Activated T-cell treated with anti-CD3 and anti-CD28 coated beads, Interleukin-2, amount 50 U/mL, for 48 hours (primary cell): ENCODE measurements at places on chromosomes 4 and X.

DNA sequence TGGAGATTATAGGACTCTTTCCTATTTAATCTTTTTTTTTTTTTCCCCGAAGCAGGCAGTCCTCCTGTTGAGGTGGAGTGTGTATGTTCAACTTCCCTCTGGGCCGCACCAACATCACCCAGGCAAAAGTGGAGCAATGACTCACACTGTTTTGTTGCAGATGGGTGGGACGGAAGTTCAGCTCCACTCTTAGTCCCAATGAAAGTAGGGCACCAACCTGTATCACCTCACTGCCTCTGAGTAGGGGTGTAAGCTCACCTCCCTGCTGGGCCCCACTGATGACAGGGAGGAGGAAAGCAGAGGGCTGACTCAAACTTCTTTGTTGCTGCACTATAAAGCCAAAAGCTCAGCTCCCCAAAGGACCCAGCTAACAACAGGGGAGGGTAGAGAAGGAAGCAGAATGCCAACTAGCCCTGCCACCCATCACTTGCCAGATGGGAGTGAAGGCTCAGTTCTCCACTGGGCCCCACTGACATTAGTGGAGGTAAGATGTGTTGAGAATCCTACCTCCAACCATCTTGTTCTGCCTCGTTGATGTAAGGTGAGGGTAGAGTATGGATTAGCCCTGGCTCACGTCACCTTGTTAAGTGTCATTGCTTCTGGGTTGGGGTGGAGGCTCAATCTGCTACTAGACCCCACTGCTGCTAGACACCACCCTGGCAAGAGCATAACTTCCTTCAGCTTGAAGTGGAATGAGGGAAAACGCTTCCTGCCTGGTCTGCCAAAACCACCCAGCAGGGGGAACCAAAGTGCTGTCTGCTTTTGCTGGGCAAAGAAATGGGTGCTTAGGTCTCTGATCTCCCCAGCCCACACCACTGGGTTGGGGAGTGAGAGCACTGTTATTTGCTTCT, 14.1 kb downstream of the RPS6KA3 start:
- DNase-seq, result peak; percentile 87

DNA sequence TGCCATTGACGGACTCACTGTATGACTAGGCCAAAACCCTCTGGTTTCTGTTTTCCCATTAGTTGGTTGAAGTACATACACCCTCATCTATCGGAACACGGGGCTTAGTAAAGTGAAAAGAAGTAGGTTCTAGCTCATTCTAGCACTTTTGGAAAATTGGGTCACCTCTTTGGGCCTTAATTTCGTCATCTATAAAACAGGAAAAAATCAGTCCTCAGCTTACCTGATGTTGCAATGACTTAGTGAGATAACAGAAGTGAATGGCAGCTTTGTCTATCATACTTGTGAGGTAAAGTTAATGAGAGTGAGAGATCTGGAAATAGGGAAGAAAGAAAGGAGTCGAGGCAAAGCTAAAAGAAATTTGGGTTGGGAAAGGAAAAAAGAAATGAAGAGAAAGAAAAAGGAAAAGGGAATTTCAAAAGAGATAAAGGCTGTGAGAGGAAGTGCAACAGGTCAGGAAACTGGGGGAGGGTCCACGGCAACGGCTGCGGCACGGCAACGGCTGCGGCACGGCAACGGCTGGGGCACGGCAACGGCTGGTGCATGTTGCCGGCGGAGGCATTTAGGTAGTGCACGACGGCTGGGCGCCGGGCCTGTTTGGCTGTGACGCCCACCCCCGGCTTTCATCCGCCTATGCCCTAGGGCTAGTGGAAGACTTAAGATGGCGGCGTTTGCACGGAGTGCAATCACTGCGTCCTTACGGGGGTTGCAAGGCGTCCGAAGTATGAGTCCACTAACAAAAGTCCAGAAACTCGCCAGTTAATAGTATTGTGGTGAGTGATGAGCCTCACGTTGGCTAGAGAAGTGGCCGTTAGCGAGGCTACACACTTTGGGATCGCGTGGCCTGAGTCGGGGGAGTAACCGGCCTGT, 360.1 kb upstream of the ZCCHC13 start:
- DNase-seq, result peak; percentile 91

- no peak for DNase-seq
Observed at GRCh38 chr4:148757171-148757570, 315.0 kb upstream of the NR3C2 start.

DNA sequence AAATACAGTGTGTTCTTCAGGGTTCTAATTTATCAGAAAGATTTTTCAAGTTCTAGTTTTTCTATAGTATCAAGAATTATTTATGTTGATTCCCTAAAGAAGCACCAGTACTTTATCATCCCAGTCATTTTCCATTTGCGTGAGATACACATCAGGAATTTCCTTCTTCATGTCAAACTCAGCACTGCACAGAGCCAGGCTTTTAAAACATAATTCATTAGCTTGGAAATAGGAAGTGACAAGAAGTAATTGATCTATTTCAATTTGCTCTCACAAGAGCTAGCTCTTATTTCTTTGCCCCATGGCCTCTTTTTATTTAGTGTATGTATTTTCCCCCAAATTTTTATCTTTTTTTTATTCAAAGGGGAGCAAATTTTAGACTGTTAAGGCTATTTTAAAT, 13.0 kb upstream of the SLC10A4 start:
- no peak for DNase-seq

DNA sequence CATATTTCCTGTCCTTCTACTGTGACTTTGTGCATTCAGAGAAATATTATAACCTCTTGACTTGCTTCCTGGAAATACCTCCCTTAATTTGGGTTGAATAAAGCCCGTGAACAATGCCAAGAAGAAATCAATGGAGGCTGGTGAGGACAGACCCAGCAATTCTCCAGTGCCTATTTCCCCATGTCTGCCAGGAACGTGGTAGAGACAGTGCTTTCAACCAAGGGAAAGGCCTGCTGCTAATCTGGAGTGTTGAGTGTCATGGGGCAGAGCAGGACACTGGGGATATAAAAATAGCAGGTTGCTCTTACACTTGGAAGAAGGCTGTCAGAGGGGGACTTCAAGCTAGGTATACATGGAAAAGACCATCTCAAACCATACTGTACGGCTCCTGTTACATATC, 19.9 kb downstream of the TSC22D3 start:
- DNase-seq, result no peak

- DNase-seq, result no peak
Observed at GRCh38 chr4:26346203-26346620, 25.4 kb downstream of the RBPJ start.

DNA sequence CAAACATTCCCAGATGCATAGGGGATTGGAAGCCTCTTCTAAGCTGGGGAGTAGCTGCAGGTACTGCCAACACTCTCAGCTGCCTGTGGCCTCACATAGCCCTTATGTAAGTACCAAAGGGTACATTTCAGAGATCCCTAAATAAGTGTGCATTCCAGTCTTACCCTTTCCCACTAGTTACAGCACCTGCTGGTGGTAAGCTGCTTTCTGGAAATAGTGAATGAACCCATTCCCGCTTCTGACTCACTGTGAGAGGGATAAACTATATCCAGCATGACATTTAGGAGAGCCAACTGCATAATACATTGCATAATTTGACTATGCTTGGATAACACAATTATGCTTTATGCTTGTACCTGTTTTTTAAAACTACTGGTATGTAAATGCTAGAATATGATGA, 149.0 kb downstream of the FAM13A start:
- no peak for DNase-seq

GRCh38 chr4:136634121-136634520, 898.2 kb downstream of the PCDH18 start:
- no peak for DNase-seq

DNA sequence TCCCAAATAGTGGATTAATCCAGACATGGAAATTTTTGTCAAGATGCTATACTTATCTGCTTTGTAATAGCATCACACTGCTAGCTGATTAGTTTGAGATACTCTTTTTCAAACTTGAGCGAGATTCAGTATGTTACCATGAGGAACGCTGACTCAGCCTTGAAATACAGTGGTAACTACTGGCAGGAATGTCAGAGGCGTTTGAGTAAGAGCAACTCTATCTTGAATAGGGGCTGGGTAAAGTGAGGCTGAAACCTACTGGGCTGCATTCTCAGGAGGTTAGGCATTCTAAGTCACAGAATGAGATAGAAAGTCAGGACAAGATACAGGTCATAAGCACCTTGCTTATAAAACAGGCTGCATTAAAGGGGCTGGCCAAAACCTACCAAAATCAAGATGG, 2519.6 kb downstream of the ARAP2 start:
- no peak for DNase-seq

DNA sequence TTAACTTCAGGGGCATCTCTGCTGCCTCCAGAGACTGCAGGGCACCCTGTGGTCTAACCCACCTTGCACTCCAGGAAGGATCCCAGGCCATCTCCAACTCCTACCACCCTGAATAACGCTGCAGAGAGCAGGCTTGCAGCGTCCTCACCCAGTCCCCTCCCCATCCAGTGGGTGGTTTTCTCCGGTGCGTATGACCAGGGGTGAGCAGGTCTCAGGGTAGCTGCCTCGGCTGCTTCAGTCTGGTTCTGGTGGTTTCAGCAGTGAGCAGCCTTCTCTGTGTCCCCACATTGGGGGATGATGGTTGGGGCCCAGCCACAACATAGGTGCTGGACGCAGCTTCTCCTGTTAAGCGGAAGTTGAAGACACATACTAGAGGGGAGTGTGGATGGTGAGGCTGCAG, 38.6 kb upstream of the SORCS2 start:
- no peak for DNase-seq

DNA sequence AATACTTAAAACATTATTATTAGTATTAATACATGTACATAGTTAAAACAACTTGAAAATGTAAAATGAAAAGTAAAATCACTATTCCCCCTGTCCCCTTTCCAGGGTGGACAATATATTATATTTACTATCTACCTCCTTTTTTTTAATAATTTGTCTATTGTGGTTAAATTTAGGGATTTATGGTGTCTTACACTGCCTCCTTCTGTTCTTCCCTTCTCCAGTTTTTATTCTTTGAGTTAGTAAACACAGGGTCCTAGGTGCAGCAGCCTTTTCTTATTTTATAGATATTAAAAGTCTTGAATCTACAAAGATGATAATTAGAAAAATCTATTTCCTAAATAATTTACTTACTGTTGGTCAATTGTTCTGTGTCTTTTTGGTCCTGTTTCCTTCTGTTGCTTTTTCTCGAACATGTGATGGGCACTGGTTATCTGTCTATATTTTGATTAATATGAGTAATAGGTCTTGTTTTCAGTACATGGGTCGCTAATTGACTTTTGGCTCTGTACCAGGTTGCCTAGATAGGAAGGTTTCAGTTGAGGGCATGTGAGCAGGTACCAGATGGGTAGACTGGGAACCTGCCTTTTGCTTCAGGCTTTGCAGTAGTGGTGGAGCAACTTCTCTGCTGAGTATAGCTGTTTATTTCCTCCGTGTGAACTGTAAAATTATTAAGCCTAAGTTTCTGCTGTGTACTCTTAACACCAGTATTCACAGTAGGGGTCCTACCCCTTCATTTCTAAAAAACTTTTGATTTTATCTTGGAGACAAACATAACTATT, 1.1 kb downstream of the NUDT9 start:
- DNase-seq, result no peak

DNA sequence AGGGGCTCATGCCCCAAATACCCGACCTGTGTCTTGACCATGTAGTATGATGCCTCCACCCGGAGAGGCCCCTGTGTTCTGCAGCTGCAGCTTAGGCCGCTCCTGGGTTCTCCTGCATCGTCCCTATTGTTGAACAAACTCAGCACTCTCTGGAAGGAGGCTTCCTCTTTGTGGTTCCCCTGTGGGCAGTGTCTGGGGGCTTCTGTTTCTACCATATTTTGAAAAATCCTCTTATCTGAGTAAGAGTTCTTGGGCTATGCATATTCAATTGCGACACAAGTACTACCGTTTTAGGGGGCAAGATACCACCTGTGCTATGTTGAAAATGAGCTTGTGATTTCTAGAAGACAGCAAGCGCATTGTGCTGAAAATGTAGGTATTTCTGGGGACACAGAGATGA, 276.6 kb downstream of the DHRSX start:
- DNase-seq, result no peak

- no peak for DNase-seq
Observed at GRCh38 chr4:55089916-55090315, 35.5 kb downstream of the KDR start.

DNA sequence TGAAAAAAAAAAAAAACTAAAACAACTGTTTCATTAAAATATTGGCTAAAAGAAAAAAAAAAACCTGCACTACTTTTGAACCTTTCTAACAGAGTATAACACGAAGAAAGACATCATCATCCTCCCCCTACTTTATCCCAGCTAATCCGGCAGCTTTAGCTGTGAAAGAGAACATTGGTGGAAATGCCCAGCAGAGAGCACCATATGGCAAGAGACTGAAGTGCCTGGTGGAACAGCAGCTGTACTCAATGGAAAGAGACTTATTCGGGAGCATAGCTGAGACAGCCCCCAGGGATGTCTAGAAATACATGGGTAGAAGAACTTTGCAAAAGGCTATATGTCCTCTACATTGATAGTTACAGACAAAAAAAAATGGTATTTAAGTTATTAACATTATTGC, 30.3 kb downstream of the STPG2 start:
- no peak for DNase-seq

- DNase-seq, result no peak
Observed at GRCh38 chr4:99389606-99390005, 37.1 kb upstream of the ADH1C start.

GRCh38 chr4:187118602-187119120, 395.0 kb upstream of the FAT1 start:
- DNase-seq, result no peak

DNA sequence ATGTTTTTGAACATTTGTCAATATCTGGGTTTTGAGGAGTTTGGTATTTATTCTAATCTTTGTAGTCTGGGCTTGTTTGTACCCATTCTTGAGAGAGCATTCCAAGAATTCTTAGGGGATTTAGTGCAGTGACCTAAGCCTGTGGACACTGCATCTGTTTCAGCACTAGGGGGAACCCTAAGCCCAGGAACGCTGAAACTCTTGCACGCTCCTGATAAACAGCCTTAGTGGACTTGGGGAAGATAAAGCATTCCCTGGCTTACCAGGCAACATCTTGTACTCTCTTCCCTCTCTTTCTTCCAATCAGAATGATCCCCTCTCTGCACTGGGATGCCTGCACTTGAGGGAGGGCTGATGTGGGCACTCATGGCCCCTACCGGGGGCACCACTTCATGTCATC, 654.9 kb upstream of the HTR2C start:
- no peak for DNase-seq

- no peak for DNase-seq
Observed at GRCh38 chr4:28621591-28621990, 1761.0 kb downstream of the STIM2 start.

- DNase-seq, result no peak
Observed at GRCh38 chr4:95215991-95216605, 332.7 kb downstream of the UNC5C start.

GRCh38 chr4:184355111-184355604, 119.2 kb downstream of the IRF2 start:
- no peak for DNase-seq

DNA sequence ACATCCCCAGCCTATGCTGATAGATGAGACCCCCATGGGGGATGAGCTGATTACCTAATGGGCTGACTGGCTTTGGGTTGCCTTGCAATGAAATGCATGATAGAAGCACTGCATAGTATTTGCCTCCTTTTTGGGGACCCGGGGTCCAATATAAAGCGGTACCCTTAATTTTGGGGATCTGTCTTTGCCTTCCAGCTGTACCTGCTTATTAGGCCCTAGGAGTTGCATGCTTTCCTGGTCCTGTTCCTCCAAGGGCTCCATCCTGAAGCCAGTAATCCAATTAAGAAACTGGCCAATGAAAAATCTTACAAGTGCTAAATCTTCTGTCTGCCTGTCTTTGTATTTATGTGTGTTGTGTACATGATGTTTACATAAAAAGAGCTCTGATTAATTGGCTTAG, 791.6 kb downstream of the TRIML1 start:
- no peak for DNase-seq
